Stimulated activated CD4-positive, alpha-beta T cell treated with anti-CD3 and anti-CD28 coated beads, Interleukin-1b, Interleukin-23, amount 100 ng/mL, for 1 hour (primary cell): ENCODE measurements at places on chromosomes 7 and 10.

DNA sequence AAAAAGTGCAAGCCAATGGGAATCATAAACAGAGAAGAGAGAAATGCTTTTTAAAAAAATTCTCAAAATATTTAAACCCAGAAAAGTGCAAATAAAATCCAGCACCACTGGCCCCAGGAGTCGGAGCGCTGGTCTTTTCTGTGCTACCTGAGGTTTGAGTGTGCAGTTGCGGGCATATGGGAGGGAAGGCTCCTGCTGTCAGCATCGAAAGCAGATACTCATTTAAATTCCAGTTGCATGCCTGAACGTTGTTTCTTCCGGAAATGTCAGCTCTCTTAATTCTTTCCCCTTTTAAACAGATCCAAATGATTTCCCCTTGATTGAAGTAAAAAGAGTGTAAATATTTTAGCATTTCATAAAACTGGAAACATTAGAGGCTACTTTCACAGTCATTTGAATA lies 240.5 kb upstream of the GPR26 start:
- no peak for DNase-seq

GRCh38 chr7:42945821-42946626 lies 13.8 kb downstream of the MRPL32 start:
- no peak for DNase-seq

GRCh38 chr7:70758646-70759045 lies 373.3 kb upstream of the GALNT17 start:
- no peak for DNase-seq

GRCh38 chr7:105673367-105674084 lies 92.2 kb upstream of the EFCAB10 start:
- DNase-seq: no peak

GRCh38 chr7:318878-319661 lies 29.1 kb downstream of the FOXL3 start:
- no peak for DNase-seq

- DNase-seq: no peak
Measured at GRCh38 chr10:12564173-12564572, 214.8 kb downstream of the CAMK1D start.

DNA sequence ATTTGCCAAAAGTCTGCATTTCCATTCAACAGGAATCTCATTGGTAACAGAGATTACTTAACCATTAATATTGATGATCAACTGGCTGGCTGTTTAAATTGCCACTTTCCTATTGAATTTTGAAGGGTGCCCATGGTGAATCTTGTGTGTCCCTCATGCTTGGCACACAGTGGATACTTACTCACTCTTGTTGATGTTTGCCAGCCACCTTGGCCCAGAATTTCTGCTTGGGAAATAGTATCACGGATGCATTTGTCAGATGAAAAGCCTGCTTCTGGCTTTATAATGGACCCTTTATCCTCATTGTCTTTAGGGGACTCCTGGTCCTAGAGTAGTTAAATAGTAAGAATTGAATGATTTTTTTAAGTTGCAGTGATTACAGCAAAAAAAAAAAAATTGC lies 52.0 kb downstream of the MMRN2 start:
- no peak for DNase-seq

DNA sequence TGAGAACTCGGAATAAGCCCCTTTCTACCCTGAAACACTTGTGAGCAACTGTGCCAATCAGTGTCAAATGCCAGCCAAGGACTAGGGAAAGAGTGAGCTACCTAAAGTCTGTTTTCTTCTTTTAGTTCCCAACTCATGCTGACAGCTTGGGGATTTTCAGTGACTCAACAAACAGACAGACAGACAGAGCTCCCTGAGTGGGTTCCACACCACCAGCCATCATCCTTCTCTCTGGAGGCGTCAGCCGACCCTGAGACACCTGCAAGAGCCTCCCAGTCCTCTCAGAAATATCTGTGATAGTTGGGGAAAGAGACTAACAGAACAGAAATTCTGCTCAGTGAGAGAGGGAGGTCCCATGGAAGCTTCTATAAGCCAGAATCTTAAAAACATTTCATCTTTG lies 49.5 kb downstream of the GATA3 start:
- DNase-seq: no peak

GRCh38 chr7:3979611-3980299 lies 678.7 kb downstream of the SDK1 start:
- no peak for DNase-seq

DNA sequence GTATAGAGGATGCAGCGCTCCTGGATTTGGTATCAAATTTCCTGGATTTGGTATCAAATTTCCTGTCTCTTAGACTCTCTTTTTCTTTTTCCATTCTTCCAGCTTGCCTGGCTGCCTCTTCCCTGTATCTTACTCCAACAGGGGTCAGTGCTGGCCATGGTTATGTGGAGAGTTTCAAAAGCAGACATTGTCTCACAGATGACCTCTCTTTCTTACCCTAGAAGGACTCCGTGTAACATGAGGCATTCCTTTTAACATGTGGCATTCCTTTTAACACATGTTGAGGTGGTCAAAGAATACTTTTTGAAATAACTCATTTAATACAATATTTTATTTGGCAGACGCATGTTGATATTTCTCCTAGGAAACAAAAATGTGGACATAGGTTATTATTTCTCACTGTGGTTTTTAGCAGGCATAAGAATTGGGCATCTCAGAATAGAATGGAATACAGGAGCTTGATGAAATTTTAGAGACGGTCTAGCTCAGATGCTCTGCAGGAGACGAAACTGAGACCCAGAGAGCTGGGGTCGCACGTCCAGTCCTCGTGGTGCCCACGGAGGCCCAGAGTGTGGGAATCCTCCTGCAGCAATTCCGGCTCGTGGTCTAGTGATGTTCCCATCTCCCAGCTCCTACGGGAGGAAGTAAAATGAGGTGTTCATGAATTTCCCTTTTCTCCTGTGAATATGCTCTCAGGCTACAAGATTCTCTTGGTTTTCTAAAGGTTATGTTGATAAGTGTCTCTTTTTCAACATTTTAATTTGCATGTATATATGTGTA lies 59.6 kb upstream of the PITRM1 start:
- DNase-seq: no peak

DNA sequence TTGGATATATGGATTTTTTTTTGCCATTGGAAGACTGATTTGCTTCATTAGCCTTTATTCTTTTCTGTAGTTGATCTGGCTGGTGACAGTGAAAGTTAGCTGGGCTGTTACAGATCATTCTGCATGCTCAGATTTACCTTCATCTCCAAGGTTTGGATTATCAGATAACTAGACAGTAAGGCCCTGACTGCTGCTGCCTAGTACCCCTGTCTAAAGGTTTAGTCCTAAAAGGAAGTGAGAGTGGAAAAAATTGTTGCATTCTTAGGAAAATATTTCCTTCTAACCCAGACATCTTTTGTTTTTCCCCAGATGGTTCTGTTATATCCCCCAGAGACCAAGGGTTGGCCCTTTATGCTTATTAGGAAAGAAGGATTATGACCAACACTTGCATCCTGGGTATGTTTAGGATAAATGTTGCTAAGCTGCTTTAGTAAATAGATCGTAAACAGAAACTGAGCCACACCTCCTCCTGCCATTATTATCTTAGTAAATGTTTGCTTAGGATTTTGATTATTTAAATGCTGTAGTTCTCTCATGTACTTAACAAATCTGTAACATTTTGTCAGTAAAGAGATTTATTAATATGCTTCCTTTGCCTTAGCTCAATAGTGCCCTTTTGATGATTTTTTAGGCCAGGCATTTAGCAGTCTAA lies 44.4 kb downstream of the MCU start:
- DNase-seq: no peak
